ENCODE measurements at places on chromosomes 3 and 15.
A peak's percentile ranks its signal among the peaks of the same experiment; 100 is the strongest.

GRCh38 chr3:118942195-118942594 is 92.5 kb downstream of the IGSF11 start:
- no peak for DNase-seq

- peak; percentile 4 for DNase-seq
Observed at GRCh38 chr3:114928989-114929640, 218.0 kb downstream of the ZBTB20 start.

DNA sequence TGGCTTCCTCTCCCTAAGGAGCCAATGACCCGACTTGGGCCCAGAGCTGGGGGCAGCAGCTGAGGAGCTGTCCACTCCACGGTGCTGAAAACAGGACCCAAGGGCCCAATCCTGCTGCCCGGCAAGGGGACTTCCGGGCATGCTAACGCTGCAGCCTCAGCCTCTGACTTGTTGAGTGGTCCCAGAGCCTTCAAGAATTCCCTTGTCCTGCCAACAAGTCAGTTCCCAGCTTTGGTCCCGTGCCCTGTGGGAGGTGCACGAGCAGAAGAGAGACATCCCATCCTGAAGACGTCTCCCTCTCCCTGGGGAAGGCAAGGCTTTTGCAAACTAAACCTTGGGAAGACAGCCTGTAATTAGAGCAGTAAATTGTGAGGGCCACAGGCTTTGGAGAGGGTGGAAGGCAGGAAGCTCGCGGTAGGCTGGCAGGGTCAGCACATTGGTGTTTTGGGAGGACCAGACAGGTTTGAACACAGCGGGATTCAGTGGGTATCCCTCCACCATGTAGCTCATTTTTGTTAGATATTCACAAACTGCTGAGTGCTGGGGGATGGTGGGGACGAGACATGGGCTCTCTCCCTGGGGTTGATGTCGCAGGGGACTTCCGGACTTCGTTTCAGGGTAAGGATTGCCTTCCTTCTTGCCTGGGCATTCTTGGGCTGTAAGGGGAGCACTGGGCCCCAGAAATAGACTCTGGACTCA is 29.8 kb upstream of the PRR23E start:
- no peak for DNase-seq

DNA sequence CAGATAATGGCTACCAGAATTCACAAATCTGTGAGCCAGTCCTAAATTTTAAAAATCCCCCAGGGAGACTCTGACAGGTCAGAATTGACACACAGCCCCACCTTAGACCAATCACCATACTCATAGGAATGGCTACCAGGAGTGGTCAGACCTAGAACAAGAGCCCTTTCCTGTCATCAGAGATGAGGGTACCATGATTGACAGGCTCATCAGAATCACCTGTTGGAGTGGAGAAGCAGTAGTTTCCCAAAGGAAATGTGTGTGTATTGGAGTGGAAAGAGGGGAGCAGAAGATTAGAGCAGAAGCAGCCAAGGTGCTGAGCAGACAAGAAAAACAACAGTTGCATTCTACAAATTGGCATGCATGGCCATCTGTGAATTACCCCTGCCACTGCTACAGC is 27.0 kb upstream of the SSR3 start:
- DNase-seq: no peak

GRCh38 chr3:126540951-126541627 is 17.1 kb downstream of the CHST13 start:
- DNase-seq: no peak

GRCh38 chr3:98903099-98903498 is 1.6 kb upstream of the DCBLD2 start:
- DNase-seq: no peak

- no peak for DNase-seq
Observed at GRCh38 chr3:23706111-23706510, 99.6 kb upstream of the UBE2E1 start.

- DNase-seq: peak; percentile 82
Observed at GRCh38 chr3:23810343-23811184, 4.8 kb downstream of the UBE2E1 start.

GRCh38 chr3:114226313-114226712 is 11.1 kb downstream of the ZNF80 start:
- DNase-seq: no peak

- peak; percentile 51 for DNase-seq
Observed at GRCh38 chr15:31353931-31354330, 27.3 kb downstream of the KLF13 start.
